Stimulated activated CD8-positive, alpha-beta memory T cell treated with anti-CD3 and anti-CD28 coated beads, Interleukin-2, amount 100 ng/mL, for 1 hour (primary cell): ENCODE measurements at places on chromosomes 16 and 17.

DNA sequence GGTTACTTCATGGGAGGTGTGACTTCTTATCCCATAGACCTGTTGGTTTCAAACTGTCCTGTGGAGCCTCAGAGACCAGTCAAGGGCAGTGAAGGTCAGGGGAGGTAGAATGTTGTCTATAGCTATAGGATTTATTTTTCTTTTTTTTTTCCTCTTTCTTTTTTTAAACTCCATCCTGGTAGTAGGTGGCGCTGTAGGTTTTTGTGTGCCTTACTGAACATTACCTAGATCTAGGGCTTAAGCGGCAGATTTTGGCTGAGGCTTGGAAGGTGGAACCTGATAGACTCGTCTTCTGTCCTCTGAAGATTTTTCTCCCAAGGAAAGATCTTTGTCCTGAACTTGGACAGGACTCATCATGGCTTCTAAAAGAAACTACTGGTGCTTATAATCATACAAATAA is 8.2 kb upstream of the LASP1NB start:
- no peak for DNase-seq

- no peak for DNase-seq
Measured at GRCh38 chr17:58530655-58531054, 16.2 kb upstream of the MTMR4 start.

DNA sequence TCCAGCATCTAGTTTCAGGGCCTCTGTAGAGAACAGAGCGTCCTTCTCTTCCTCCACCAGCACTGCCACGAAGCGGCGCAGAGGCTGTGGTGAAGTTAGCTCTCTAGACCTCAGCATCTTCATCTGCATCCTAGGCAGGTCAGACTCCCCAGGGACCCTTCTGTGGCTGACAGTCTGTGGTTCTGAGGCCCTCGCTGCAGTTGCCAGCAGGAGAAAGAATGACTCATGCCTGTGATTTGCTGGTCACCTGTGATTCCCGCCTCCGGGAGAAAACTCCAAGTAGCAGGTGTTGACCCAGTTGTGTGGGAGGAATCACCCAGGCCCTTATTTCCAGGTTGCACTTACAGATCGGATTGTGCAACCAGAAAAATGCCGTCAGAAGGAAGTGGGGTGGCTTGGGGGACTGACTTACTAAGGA is 117.3 kb upstream of the CACNG5 start:
- no peak for DNase-seq

DNA sequence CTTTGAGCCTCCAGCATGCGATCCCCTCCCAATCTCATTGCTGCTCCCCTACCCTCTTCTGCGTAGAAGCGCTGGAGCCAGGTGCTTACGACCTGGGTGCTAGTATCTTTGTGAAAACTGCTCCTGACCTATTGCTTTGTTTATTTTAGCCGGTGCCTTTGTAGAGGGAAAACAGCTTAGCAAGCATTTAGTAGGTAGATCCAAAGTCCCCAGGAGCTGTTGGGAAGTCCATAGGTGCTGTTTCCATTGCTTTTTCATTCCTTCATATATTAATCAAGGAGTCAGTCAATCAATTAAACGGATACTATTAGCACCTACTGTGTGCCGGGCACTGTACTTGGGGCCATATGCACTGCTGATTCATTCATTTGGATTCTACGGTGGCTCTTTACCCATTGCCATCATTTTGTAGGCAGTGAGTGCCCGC is 497.6 kb downstream of the WWOX start:
- no peak for DNase-seq

DNA sequence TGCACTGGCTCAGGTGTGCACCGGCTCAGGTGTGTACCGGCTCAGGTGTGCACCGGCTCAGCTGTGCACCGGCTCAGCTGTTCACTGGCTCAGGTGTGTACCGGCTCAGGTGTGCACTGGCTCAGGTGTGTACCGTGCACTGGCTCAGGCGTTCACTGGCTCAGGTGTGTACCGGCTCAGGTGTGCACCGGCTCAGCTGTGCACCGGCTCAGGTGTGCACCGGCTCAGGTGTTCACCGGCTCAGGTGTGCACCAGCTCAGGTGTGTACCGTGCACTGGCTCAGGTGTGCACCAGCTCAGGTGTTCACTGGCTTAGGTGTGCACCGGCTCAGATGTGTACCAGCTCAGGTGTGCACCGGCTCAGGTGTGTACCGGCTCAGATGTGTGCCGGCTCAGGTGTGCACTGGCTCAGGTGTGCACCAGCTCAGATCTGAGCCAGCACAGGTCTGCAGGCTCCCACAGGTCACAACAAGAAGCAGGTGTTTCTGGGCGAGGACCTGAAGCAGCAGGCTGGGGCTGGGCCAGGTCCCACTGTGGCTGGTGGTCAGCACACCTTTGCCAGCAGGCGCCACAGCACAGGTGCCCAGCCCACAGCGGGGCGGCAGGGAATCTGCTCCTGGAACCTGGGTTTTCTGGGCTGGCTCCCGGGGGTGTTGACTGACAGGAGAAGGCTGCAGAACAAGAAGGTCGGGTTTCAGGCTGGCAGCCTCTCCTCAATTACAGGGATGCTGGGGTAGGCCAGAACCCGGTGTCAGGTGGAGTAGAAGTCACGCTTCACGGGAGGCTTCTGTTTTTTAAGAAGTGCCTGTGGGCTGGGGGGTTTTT is 17.2 kb downstream of the METRNL start:
- no peak for DNase-seq

GRCh38 chr17:57666946-57667345 is 78.2 kb downstream of the CCDC182 start:
- DNase-seq: no peak

DNA sequence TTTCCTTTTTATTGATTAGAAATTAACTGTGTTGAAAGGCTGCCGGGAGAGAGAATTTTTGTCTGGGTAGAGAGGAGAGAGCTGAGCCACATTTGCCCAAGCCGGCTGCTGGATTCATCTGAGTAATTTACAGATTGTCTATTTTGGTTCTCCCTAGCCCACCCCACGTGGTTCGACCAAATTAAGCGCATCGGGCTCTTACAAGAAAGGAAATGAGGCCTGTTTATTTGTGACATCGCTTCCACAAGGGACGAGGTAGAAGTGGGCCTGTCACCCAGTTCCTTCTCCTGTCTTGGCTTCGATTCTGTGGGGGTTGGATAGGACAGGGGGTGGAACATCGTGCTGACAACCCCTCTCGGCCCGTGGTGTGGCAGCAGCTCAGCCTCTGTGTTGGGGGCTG is 42.9 kb downstream of the SYT17 start:
- no peak for DNase-seq

- DNase-seq: no peak
Measured at GRCh38 chr16:57284209-57284951, at the start of gene PLLP. TSS of gene PLLP (minus strand) at chr16:57284672. CDS start at chr16:57284540, 132 bp downstream.

DNA sequence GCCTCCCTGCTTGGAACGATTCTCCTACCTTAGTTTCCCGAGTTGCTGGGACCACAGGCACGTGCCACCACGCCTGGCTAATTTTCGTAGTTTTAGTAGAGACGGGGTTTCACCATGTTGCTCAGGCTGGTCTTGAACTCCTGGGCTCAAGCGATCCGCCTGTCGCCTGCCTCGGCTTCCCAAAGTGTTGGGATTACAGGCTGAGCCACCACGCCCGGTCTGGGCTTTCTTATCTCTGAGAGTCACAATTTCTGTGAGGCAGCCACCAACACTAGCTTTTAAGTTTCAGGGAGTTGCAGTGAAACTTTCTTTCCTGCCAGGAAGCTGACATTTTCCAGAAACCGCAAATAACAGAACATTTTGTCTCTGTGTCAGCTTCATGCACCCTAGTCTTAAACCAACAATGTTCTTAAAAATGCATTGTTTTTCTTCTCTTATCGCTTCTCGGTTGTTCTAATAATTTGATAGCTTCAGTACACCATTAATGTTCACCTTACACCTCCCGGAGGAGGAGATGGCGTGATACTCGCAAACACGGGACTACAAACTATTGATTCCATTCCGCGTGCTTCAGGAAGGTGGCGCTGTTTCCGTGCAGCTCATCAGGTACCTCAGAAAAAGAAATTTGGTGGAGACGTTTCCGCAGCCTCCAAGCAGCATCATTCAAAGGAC is 7.4 kb upstream of the DHRS7B start:
- DNase-seq: peak; percentile 41

DNA sequence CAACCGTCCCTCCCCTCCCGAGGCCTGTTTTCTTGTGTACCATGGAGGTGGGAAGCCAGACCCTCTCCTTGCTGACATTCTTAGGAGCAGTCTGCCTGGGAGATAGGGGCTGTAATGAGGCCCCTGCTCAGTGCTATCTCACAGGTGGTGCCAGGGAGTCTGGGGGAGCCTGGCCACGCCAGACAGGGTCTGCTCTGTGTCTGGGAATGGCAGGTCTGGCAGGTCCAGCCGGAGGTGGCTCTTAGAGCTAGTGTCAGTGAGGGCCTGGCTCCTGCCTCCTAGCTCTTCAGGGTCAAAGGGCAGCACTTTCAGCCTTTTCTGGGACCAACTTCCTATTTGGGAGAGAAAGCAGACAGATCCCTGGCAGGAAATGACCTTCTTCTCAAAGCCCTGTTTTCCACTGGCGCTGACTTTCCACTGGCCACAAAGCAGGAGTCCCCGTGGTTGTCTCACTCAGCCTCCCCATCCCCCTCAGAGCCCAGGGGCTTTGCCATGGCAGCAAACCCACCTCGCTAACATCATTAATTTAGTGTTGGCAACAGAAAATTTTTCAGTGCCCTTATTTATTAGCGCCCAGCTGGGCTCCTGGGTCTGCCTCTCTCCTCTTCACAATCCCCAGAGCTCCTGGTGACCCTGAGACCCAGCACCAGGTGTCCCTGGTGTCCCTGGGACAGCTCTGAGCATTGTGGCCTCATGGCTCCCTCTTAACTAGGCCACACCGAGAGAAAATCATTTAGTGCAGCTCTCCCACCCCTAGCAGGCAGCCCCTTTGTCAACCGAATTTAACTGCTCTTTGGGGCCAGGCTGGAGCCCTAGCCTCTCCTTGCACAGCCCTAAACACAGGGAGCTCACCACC is 24.0 kb upstream of the DOK4 start:
- no peak for DNase-seq

DNA sequence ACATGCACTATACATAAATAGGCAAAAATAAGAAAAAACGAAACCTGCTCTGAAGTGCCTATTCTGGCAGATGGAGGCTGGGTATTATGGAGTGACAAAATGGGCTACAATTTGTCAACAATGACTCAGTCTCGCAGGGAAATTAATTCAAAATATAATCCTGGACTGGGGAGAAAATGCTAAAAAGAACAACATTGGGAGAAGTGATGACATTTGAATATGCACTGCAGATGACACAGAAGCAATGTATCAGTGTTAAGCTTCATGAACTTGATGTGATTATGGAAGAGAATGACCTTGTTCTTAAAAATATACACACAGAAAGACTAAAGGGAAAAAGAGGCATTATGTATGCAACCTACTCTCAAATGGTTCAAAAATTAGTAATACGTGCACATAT is 74.8 kb upstream of the PSMD7 start:
- DNase-seq: no peak

DNA sequence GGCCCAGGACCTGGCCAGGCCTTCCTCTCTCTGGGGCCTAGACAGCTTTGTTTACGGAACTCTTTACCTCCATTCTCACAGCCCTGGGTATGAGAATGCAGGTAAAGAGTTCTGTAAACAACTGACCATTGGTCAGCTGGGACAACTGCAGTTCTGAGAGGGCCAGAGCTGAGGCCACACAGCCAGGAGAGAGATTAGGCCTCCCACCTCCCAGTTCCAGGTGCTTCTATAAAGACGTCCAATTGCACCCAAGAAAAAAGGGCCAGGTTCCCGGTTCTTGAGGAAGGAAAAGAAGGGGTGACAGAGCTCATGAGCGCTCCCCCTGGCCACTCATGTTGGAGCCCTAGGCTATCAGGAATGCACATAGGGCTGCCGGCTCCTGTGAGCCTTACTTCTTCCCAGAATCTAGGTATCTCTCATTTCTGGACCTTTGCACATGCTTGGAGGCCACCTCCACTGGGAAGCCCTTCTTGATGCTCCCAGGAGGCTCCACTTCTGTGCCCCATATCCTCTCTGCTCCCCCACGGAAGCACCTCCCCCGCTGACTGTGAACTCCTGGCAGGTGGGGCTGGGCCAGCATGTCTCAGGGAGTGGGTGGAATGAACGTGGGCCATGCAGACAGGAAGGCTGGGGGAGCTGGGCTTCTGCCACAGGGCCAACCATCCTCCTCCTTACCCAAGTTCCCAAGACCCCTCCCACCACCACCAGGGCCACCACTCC is 13.1 kb downstream of the CNGB1 start:
- no peak for DNase-seq

- DNase-seq: no peak
Measured at GRCh38 chr17:33523577-33523981, 230.5 kb upstream of the ASIC2 start.

DNA sequence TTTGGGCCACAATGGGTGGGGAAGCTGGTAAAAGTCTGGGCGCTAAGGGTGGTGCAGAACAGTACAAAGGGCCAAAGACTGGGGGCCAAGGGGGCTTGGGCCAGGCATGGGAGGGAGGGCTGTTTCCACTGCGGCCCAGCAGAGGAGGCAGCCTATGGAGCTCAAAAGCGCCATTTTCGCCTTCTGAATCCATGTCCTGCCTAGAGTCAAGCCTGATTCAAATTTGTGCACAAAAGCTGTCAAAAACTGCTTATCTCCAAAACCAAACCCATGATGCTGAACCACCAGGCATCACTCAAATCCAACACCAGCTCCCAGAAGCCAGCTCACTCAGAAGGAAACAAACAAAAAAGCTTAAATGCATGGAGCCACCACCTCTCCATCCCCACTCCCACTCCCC is 16.0 kb downstream of the COG7 start:
- DNase-seq: no peak

- DNase-seq: no peak
Measured at GRCh38 chr16:89020925-89021595, 44.1 kb upstream of the CBFA2T3 start.

GRCh38 chr17:74249590-74250270 is 24.3 kb upstream of the DNAI2 start:
- no peak for DNase-seq
